ENCODE measurements at places on chromosomes 2 and 18.

DNA sequence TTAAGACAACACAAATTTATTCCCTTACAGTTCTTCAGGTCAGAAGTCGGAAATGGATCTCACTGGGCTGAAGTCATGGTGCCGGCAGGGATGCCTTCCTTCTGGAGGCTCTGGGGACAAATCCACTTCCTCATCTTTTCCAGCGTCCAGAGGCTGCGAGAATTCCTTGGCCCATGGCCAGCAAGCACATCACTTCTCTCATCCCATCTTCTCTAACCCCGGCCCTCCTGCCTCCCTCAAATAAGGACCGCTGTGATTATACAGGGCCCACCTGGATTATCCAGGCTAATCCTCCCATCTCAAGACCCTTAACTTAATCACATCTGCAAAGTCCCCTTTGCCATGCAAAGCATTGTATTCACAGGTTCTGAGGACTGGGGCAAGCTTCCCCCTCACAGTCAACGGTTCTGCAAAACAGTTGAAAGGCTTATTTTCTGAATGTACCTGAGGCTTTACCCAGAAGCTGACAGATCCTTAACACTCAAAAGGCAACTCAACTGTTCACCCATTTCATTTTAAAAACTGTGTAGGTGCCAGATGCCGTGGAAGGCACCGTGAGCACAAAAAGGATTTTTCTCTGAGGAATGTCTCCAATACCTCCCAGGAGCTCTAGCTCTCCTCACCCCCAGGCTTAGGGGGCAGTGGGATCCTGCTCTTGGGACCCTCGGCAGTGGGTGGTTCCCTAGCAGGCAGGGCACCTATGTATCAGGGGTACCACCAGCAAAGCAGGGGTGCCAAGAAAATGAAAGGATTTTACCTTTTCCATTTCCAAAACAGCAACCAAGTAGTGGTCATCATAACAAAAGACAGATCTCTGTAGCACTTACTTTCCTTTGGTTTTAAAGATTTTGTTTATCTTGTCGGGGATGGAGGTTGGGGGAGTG lies 84.0 kb downstream of the KCTD1 start:
- DNase-seq = no peak

DNA sequence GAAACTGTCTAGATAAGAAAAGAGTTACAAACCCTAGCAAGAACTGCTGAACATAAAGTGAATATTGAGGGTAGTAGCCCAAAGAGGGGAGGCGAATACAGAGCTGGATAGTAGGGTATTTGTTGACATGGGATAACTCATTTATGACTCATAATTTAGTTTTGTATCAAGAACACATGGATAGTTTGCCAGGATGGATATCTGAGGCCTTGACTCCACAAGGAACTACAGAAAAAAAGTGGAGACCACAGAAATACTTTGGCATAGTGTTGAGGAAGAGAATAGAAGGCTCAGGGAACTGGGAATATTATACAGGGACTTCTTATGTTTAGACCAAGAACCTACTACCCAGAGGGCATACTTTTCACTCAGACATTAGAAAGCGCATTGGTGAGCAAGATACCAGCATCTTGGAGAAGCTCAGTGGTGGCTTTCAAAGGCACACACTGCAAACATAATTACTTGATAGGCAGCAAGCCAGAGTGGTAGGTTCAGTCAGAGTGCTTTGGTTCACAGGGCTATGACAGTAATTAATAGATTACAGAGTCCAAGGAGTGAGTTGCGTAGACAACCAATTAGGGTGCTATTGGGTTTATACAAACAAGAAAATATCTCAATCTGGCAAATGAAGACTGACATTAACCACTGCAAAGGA lies 51.9 kb upstream of the ZBTB7C start:
- no peak for DNase-seq

DNA sequence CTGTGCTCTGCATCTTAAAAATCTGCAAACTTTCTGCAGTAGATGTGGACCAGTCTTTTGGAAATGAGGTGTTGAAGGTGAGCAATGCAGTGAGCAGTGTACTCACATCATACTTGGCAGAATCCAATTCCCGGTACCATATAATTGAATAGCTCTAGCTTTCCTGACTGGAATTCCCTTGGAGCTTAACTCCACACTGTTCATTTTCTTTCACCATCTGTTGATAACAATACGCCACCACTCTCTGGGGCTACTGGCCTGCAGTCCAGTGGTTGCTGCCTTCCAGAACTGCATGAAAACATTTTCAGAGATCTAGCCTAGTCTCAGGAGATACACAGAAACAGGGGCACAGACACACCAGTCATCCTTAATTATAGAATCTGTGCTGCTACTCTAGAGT lies 820.0 kb upstream of the NXPH2 start:
- no peak for DNase-seq

DNA sequence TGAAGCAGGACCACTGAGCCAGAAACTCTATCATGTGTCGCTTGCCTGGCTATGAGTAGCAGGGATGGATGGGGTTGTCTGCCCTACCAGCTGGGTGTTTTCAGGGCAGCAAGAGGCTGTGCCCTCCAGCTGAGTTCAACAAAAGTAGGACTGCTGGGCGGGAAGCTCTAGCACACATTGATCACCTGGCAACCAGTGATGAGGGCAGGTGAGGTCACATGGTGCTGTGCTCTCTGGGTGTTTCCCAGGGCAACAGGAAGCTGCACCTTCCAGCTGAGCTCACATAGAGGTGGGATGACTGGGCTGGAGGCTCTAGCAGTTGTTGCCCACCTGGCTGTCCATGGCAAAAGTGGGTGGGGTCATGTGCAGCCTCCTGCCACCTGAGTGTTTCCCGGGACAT lies 487.3 kb upstream of the VWC2L start:
- no peak for DNase-seq

DNA sequence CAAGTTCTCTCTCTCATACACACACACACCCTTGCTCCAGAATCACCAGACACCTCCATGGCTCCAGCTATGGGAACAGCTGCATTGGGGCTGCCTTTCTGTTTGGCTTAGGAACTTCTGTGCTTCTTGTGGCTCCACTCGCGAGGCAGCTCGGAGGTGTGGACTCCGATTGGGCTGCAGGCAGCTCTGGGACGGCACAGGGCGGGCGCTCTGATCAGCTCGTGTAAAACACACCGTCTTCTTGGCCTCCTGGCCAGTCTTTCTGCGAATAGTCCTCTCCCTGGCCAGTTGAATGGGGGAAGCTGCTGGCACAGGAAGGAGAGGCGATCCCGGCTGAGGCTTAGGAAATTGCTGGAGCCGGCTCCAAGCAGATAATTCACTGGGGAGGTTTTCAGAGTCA lies 22.4 kb downstream of the FOSL2 start:
- DNase-seq = no peak

GRCh38 chr2:188404341-188405004 lies 112.8 kb downstream of the GULP1 start:
- no peak for DNase-seq

DNA sequence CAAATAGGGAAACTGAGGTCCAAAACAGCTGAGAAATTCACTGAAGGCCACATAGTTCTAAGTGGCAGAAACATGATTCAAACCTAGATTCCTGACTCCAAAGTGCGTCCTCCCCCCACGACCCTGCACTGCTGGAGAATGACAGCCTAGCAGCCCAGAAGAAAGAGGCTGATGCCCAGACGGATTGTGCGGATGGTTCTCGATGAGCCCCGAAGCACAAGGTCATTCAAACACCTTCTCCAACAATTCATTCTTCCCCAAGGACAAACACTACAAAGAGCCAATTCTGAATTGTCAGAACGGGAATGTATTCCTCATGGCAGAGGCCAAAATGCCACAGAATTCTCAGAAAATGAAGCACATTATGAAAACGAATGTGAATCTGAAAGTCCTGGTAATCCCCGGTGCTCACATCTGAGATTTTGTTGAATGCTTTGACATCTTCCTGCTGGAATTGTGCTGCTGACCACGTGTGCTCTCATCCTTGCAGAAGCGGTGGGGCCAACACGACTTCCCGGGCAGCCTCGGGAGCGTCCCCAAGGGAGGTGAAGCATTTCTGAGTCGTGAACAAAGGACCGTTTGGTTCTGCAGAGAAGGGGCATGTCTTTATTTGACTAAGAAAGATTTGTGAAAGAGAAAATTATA lies 337.0 kb downstream of the EIPR1 start:
- no peak for DNase-seq

DNA sequence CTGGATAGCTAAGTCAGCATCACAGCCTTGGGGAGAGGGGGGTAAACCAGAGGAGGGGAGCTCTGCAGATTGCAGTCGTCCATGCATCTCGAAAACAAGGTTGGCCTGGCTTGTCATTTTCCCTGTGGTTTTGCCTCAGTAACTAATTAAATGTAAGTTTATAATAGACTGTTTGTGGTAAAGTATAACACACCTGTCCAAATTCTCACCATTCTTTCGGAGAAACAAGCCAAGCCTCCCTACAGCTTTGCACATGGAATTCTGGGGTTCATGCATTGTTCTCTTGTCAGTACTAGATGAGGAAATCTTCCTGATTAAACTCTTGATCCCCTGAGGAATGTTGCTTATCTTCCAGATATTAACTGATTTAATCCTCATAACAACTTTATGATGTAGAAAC lies 1065.2 kb upstream of the FAM98A start:
- DNase-seq = no peak

DNA sequence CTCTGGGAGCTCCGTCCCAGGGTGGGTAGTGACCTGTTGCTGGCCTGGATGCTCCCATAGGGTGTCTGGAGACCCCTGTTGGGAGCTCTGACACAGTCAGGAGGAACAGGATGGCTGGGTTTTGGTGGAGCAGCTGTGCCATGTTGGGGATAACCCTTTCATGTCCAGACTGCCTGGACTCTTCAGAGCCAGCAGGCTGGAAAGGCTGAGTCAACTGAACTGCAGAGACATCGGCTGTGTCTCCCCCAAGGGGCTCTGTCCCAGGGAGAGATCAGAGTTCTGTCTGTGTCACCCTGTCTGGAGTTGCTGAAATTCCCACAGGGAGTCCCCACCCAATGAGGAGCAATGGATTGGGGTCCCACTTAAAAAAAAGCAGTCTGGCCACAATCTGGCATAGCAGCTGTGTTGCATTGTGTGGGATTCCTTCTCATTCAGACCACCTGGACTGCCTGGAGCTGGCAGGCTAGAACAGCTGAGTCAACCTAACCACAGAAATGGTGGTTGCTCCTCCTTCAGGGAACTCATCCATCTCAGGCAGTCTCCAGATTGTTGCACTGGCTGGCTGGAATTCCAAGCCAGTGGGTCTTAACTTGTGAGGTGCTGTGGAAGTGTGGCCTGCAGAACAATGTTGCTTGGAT lies 37.2 kb downstream of the AGPS start:
- no peak for DNase-seq

- DNase-seq = peak; percentile 68
These were observed at the start of gene TMBIM1 for GRCh38 chr2:218292048-218293014. TSS of gene TMBIM1 (minus strand) at chr2:218292503. CDS start at chr2:218282141, 10,362 bp downstream.

DNA sequence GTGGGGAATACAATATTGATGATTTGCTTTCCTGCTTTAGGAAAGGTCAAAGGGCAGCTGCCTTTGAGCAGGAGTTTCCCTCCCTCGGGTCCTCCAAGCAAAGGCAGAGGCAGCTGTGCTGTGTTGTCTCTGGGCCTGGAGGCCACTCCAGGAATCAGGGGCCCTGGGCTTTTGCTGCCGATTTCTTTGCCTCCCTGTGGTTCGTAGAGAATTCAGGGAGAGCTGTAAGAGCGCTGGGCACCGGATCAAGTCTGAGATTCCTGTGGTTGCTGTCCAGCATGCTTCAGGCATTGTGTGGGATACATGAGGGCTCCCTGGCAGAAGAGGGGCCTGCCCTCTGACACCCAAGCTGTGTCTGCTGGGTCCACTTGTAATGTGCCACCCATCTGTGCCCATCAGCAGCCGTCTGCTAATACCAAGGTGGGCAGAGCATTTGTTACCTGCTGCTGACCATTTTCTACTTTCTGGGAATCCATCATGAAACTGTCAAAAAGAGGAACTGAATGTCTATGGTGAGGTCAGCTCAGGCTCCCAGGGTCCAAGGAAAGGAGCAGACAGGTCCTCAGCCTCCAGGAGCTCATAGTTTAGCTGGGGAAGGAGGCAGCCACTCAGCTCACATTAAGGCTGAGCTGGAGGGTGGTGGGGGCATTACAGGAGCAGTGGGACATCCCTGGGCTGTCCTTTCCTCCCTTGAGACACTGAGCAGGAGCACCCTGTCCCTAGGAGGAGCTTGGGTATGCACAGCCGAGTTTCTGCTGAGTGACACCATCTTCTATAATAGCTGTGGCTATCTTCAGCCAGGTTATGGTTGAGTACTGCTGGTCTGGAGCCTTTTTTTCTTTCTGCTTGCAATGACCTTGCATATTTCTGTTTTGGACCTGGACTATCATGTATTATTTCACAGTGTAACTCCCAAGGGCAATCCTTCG lies 68.5 kb downstream of the CTIF start:
- no peak for DNase-seq

DNA sequence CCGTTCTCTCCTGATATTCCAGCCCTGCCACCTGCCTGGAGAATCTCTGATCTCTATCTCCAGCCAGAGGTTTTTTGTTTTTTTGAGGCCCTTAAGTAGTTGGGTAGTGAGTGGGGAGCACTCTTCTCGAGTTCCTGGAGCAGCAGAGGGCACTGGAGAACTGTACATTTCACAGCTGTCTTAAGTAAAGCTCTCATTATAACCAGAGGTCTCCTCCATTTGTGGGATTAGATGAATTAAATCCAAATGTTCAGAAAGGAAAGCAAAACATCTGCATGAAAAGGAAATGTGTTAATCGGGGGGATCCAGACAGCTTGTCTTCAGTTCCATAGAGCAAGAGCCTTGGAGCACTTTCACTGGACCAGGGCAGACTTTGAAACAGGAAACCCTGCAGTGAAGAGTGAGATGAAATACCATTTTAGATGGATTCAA lies 32.8 kb downstream of the AOX1 start:
- no peak for DNase-seq

- no peak for DNase-seq
These were observed 30.3 kb downstream of the RAB31 start for GRCh38 chr18:9738266-9738969.

- no peak for DNase-seq
These were observed 165.5 kb downstream of the HDAC4 start for GRCh38 chr2:239235311-239235710.

DNA sequence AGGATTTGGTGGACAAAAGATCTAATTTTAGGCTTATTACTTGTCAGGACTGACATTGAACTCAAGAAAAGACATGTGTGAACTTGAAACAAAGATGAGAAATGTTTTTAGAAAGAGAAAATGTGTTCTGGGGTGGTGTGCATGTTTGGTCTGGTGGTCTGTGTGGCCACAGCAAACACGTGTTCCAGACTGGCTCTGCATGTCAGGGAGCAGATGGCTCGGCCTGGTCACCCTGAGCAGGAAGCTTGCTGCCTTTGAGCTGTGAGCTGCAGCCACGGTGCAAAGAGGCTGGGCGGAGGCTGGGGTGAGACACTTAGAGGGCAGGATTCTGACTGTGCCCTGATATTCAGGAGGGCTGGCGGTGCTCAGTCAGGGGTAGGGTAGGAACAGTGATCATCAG lies 186.1 kb downstream of the CTIF start:
- DNase-seq = no peak

- no peak for DNase-seq
These were observed 40.6 kb downstream of the LCLAT1 start for GRCh38 chr2:30487603-30488002.

GRCh38 chr18:24065906-24066305 lies 51.4 kb downstream of the TTC39C start:
- DNase-seq = no peak

Data from effector memory CD4-positive, alpha-beta T cell (primary cell).